H4 (cell line): ENCODE measurements at places on chromosomes 7 and 10.
A peak's percentile ranks its signal among the peaks of the same experiment; 100 is the strongest.

DNA sequence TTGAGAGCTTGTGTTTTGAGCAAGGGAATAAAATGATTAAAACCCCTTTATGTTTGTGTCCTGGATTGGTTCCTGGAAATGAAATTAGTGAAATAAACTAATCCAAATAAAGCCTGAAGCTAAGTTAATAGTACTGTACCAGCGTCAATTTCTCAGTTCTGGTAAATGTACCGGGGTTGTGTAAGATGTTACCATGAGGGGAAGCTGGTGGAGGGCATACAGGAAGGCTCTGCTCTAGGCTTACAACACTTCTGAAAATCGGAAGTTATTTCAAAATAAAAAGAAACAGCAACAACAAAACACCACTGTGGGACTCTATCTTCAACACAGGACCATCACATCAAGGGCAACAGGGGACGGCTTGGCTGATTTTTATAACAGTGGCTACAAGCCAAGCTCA lies 257.0 kb downstream of the CREB5 start:
- no peak for DNase-seq

DNA sequence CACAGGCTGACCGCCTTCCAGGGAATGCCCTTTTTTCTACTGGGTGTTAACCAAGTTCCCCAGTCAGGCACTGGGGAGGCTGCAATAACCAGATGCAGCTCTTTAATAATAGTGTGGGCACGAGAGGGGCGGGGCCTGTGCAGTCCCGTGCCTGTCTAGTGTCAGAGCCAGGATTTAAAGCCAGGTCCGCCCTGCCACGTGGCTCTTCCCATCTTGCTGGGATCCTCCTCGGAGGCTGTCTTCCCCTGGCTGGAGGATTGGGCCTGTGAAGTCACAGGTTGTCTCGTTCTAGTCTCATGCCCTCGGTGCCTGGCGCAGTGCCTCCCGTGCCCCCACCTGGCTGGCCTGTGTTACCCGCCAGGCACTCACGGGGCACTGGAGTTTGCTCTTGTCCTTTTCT lies 25.2 kb downstream of the TMEM120A start:
- DNase-seq = no peak

GRCh38 chr7:102321351-102322201 lies 34.7 kb downstream of the SPDYE6 start:
- DNase-seq = no peak

DNA sequence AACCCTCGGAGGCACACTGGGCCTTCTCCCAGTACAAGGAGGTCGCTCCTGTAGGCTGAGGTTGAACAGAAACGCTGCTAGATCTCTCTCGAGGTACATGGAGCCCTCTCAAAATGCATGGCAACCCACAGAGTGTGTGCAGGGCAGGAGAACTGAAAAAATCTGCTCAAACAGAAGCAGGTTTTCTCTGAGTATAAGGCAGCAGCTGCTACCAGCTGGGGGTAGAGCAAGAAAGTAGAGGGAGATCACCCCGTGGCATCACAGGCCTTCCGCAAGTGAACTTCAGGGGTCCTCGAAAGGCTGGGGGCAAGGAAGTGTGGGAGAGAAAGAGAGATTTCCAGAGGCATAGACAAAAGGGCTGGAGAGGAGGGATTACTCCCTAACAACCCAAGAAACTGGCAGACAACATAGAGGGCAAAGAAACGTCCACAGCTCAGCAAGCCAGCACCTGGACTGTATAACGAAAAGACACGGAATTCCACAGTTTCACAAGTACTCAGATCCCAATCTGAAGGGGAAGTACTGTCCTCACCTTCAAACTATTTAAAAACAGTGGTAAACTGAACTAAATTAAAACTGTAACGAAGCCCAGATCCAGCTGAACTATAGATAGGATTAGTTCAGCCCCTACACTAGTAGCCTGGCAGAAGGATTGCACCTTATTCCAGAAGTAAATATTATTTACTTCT lies 299.2 kb downstream of the IPMK start:
- no peak for DNase-seq

GRCh38 chr7:82167558-82168314 lies 275.8 kb downstream of the CACNA2D1 start:
- DNase-seq = no peak

GRCh38 chr7:6448943-6449543 lies 1.3 kb upstream of the DAGLB start:
- DNase-seq = no peak

DNA sequence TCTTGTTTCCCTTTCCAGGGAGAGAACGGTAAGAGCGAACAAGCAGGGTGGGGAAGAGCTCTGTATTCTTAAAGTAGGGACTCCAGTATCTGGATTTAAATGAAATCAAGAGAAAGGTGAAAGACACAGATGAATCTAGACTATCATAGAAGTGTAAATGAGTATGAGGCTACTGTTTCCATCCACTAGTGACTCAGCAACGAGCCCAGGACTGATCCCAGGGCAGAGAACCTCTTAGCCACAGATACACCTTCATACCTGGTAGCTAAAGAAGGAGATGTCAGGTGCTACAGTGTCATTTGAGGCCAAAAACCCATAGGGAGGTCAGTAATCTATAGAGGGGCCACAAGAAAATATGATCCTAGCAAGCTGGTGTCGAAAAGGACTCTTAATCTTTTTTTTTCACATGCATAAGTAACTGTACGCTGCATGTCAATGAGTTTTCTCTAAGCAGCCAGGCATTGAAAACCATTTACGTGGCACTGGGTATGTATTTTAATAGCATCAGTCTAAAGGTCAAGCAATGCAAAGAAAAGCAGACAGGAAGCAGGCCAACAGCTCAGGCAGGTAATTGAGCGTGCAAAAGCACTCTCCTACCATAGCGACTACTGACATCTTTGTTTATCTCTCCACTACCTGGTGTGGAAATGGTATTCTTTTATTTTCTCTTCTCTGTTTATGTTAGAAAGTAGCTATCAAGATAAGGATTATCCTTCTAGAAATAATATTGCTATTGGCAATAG lies 91.5 kb upstream of the EGR2 start:
- DNase-seq = no peak

GRCh38 chr10:5710859-5711258 lies 26.2 kb downstream of the TASOR2 start:
- DNase-seq = no peak

DNA sequence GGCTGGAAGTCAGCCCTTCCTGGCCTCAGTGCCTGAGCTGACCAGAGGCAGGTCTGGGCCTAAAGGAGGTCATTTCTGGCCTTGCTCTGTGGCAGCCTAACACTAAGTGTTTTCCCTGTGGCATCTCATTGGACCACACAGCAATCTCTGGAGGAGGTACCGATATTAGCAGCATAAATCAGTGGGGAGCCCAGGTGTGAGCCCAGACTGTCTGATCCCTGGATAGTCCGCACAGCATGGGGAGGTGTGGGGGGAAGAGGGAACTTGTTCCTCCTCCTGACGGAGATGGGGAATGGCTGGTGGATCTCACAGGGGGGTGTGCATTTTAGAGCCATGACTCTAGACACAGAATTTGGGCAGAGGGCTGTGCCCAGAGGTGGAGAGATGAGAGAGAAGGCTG lies 11.0 kb upstream of the PPIF start:
- DNase-seq = no peak

DNA sequence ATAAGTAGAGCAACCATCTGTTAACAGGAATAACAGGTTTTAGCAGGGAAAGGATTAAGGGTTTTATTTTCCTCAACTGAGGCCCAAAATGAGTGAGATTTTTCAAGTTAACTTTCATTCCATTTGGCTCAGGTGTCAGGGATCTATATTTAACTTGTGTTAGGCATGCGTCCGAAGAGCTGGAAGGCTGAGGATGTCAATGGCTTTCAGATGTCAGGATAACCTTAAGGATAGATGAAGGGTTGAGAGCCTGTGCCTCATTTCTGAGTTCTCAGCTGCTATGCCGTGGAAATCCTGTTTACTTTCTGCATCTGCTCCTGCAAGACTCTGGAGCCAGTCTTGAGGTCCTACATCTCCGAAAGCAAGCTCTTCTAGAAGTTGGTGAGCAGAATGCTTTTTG lies 36.4 kb upstream of the CD36 start:
- DNase-seq = no peak

- no peak for DNase-seq
Observed at GRCh38 chr10:93138113-93138870, 64.6 kb downstream of the CYP26A1 start.

DNA sequence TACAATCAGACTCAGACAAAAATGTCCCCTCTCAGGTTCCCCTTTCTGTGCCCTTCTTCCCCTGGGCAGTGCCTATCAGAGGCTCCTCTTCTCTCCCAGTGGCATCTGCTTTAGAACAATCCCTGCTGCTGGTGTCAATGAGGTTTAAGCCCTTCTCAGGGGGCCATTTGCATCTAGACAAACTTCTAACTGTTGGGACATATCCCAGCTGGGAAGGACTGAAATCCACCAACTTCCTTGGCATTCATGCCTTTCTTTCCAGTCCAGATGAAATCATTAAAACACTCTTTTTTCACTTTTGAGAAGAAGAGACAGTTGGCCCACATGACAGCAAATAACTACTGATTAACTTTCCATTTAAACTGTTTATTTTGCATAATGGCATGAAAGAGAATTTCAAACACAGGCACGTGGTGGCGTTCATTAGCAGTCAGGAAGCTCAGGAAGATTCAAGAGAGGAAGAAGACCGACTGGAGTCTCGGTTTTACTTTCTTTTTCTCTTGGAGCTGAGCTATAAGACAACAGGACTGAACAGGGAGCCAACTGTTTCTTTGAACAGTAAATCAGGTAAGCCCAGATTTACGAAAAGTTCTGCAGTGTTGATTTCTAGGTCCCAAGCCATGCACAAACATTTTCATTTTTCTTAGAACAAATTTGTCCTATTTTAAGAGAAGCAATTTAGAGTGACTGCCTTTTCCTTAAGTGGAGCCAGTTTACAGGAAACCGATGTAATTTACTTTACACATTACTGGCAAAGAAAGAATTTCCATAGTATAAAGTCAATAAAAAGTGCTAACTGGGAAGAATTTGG lies at the start of gene GIMAP2:
Gene GIMAP2 (plus strand): TSS at position 488 of the 811 bp plus-strand sequence. CDS start 1,354 bp downstream, outside the sequence.
- DNase-seq = peak; percentile 66

DNA sequence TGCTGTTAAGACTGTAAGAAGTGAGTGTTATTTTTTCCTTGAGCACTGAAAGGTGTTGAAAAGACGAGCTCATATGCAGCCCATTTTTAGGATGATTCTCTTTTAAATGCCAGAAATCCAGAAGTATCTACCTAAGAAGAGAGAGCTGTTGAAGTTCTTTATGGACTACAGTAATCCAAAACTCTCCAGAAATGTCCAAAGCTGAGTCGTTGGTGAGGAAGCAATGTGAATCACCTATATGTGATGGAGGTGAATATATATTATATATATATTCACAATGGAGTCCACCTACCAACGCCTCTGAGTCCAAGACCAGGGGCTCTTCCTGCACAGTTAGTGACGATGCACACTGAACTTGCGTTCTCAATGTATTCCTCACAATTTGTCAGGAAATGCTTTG lies 252.7 kb upstream of the PITRM1 start:
- no peak for DNase-seq

GRCh38 chr7:154415709-154416399 lies 363.7 kb downstream of the DPP6 start:
- no peak for DNase-seq

- DNase-seq = no peak
Observed at GRCh38 chr7:55903985-55904759, 16.9 kb downstream of the ZNF713 start.

GRCh38 chr7:116776046-116776445 lies 86.3 kb upstream of the CAPZA2 start:
- DNase-seq = no peak

DNA sequence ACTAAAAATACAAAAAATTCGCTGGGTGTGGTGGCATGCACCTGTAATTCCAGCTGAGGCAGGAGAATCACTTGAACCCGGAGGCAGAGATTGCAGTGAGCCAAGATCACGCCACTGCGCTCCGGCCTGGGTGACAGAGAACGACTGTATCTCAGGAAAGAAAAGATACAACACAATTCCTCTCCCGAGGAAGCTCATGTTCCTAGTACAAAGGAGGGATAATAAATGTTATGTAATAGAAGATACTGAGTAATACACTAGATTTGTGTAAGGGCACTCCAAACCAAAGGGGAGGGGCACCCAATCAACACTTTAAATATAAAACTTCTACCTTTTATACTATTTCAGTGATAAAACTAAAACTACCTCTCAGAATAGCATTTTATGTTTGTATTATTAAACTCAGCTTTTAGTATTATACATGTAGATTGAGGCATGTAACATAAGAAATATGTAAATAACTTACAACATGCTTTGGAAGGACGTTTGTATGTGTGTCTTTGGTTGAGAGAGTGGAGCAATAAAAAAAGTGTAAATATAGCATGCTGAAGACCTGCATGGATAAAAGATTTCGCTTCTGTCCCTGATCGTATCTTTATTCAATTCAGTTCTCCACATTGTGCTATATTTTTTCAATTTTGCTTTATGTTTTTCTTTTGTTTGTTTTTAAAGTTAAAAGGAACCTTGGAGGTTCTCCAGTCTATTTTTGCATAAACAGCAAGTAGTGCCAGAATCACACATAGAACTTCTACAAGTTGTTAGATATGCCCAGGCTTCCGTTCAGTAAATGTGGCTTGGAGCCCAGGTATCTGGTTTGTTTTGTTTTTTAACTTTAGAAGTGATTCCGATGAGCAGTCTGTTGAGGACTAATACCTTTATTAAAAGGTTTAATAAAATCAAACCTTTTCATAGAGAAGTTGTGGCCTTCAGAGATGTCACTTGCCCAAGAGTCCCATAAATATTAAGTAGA lies 71.9 kb downstream of the WAC start:
- DNase-seq = no peak

DNA sequence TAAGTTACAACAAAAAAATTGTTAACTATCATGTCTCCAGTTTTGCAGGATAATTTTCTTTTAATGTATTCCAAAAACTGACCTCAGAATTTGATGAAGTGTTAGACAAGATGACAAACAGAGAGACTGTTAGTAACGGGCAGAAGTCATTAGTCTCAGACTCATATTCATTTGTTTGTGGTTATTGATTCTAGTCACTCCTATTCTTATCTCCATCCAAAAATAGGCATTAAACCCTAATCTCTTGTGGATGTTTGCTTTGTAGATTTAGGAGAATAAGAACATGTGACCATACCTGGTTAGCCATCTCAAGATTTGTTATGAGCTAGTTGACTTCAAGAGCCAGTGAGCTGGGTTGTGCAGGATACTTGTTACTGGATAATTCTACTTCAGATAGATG lies 261.1 kb downstream of the AUTS2 start:
- no peak for DNase-seq

DNA sequence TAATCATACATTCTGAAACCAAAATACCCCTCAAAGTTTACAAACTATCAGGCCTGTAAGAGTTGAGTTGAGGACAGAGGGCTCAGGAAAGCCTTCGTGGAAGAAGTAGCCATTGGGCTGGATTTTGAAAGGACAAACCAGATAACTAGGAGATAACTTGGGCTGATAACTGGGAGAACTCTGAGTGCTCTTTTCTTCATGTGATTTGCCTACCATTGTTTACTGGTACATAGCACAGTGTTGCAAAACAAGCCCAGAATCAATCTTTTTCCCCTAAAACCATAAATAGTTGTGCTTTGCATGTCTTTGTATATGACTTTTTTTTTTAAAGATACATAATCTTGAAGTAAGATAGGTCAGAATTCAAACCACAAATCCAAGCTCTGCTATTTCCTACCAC lies 106.7 kb upstream of the ITGB1 start:
- DNase-seq = no peak
